ENCODE measurements at places on chromosomes 3 and 15.

DNA sequence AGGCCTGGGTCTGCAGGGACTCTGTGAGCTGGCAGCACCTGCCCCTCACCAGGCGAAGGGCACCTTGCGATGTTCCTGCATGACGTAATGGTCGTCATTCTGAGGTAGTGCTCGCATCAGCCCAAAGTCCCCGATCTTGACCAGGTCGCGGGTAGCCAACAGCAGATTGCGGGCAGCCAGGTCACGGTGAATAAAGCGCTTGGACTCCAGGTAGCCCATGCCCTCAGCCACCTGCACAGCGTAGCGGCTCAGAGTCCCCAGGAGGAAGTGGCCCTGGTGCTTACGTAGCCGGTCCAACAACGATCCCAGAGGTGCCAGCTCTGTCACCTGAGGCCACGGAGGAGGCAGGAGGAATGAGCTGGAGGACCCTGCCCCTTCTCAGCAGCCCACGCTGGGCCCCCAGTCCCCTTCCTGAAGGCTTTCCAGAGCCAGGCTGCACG is 26.3 kb downstream of the TNK2 start:
- no peak for DNase-seq

DNA sequence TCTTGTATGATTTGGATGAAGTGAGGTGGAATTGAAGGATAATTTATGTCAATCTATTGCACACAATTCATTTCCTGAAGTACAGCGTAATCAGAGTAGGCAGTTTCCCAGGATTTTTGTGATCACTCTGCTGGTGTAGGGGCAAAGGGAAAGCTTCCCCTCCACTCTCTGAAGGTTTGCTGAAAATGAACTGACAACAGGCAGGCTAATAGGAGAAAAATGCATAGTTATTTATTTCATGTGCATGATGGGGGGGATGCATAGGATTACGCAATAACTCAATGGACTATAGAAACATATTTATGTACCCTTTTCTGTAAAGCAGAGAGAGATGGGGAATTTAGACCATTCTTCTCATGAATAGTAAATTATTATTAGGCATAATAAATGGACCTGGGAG is 872.9 kb downstream of the NAALADL2 start:
- no peak for DNase-seq

DNA sequence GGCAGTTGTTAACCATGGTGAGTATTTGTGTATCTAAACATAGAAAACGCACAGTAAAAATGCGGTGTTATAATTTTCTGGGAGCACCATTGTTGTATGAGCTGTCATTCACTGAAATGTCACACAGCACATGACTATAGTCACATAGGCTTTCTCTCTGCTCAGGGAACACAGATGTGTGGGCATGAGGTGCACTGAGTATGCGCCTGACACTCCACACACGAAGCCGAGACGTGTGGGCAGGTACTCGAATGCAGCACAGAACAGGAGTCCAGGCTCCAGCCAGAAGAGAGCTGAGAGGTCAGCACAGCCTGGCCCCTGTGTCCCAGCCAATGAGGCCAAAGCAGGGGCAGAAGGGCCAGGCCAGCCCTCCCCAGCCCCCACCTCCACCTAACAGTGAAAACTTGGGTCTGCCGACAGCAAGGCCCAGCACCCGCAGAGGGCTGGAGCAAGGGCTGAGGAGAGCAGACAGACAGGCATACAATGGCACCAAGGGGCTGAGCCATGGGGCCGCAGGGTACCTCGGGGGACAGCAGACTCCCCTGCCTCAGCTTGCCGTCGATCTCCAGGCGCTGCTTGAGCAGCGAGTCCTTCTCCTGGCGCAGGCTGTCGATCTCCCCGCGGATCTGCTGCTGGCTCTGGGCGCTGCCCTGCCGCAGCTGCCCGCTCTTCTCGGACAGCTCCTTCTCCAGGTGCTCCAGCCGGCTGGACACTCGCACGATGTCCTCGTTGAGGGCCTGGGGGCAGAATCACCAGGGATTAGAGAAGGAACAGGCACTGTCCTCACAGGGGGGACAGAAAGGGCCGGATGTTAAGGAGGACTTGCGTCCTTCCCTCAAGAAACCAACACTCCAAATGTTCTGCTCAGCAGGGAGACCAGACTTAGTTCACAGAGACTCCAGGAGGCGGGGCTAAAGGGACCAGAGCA is 24.0 kb downstream of the KIF7 start:
- DNase-seq: no peak

GRCh38 chr15:39125904-39126303 is 455.0 kb upstream of the THBS1 start:
- peak; percentile 19 for DNase-seq

GRCh38 chr3:18772699-18773305 is 347.7 kb upstream of the SATB1 start:
- no peak for DNase-seq

DNA sequence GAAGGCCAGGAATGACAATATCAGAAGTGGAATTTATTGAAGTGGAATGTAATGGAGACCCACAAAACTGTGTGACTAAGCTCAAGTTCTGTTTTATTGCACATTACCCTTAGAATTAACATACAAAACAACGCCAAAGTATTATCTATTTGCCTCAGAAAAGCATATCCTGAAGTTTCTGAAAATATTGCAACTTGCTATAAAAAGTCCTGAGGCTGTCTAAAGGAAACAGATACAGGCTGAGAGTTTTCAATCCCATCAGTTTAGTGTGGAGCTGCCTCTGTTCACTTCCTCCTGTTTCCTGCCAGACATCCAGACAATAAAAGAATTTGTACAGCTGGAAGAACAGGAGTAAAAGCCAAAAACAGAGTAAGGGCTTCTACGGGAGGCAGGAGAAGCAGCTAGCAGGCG is 108.8 kb downstream of the FBN1 start:
- no peak for DNase-seq

DNA sequence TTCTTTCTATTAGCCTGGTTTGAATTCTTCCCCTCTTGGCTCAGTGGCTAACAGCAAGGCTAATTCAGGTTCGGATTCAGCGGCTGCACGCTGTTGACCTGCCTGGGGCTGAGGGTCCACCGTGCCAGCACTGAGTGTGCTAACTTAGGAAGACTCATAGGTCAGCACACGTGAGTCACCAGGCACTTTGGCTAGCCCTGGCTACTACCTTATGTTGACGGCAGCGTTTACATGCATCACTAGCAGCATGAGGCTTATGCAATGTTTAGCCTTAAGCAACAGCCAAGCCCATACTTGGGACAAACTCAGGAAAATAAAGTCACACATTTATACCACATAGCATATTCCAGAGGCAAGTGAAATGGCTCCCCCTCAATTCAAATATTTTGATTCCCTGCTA is 137.7 kb downstream of the RAB11A start:
- DNase-seq: no peak

- DNase-seq: no peak
These were observed 106.0 kb downstream of the TNIK start for GRCh38 chr3:171354049-171354705.

DNA sequence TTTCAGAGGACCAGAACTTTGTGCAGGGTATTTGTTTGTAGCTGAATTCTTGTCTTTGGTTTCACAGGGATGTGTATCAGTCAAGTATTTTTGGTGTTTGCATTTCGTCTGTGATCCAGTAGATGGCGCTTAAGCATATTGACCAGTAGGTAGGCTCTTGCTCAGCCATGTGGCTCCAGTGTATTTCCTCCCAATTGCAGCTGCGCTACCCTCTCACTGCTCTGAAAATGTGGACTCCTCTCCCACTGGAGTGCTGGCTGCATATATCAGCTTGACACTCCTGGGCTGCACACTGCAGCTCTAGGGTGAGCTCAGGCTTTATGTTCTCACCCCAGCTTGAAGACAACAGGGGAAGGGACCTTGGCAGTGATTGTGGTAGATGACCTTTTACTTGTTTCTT is 1264.3 kb upstream of the ALCAM start:
- DNase-seq: no peak

GRCh38 chr3:99878005-99878404 is 60.3 kb downstream of the CMSS1 start:
- DNase-seq: no peak

GRCh38 chr15:34818526-34818925 is 23.2 kb upstream of the ACTC1 start:
- no peak for DNase-seq

DNA sequence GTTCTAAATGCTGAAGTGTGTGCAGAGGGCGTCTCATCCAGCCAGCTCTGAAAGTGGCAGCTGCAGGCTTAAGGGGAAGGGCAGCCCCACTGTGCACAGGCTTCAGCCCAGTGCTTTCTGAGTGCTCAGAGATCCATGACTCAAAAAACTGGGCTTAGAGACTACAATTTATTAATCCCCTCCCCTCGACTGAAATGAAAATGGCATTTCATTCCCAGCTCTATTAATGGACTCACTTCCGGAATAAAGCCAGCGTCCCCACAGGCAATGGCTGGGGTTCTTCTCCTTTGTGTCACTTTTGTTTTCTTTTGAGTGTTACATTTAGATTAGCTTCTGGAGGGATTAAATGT is 55.5 kb upstream of the PLXNA1 start:
- DNase-seq: no peak

DNA sequence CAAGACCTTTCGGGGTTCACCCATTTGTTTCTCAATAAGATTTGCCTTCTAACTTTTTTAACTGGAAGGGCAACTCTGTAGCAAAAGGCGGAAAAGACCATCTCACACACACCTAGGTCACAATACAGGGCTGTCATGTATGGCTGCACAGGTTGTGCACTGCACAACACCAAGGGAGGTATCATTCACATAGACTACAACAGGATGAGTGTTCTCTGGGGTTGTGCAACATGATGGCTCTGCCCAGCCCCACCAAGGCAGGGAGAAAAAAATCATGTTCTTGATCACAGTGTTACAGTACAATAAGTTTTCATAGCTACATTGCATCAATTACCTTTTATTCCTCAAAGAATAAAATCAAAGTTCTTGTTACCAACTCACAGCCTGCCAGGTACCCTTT is 52.8 kb downstream of the ANXA2 start:
- DNase-seq: no peak

DNA sequence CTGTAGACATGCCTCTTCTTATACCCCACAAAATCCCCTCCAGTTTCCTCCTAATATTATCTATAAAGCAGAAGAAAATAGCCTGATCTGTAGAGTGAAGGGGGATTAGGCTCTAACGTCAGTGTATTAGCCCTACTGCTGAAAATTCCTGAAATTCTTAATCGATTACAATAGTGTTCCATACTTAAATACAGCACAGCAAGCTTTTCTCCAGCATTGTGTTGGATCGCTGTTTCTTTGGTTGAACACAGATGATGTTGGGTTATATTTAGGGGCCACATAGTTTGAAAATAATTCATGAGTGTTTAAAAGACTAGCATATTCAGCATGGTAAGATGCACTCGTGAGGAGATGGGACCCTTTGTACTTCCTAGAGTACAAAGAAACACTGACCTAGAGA is 52.5 kb downstream of the PIAS1 start:
- no peak for DNase-seq

DNA sequence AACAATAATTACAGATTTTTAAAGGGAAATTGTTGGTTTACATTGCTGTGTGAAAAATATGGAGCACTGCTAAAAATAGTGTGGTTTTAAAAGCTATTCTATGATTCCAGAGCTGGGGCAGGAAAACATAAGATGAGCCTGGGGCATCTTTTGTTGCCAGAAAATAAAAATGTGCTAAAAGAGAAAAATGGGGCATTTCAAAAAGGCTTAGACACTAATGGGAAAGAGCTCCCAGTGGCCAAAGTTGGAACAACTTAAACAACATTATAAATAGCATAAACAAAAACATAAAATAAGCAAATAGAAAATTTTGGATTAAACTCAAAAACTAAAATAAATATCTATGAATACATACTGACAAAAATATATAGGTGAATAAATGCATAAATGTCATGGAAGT is 478.9 kb downstream of the NLGN1 start:
- no peak for DNase-seq

- no peak for DNase-seq
These were observed 120.5 kb downstream of the LRIG1 start for GRCh38 chr3:66380200-66380932.

- DNase-seq: no peak
These were observed 458.2 kb upstream of the MDFIC2 start for GRCh38 chr3:70770650-70771049.

DNA sequence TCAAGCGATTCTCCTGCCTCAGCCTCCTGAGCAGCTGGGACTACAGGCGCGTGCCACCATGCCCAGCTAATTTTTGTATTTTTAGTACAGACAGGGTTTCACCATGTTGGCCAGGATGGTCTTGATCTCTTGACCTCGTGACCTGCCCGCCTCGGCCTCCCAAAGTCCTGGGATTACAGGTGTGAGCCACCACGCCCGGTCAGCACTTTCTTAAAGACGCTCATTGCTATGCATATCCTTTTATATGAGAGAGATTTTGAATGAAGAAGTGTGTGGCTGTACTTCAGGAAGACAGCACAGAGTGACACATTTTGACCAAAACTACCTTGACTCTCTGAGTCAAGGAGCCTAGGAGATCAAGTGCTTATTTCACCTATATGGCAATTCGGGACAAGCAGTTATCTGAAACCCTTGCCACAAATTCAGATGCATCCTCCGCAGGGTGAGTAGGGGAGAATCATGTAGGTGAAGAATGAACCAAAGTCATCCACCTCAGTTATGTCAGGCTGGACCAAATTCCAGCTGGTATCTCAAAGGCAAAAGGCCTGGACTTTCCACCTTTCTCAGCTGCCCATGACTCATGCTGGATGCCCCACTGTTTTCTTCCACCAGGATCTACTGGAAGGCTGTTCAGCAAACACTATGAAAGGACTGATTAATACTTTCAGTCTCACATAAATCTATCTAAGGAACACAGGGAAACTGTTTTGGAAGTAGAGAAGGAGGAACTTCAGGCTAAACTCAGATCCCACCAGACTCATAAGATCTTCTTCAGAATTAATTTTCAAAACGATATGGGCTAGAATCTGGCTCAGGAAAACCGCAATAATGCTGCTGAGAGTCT is 31.9 kb downstream of the SUSD5 start:
- no peak for DNase-seq

- DNase-seq: no peak
These were observed 302.0 kb downstream of the RYR3 start for GRCh38 chr15:33612721-33613304.

DNA sequence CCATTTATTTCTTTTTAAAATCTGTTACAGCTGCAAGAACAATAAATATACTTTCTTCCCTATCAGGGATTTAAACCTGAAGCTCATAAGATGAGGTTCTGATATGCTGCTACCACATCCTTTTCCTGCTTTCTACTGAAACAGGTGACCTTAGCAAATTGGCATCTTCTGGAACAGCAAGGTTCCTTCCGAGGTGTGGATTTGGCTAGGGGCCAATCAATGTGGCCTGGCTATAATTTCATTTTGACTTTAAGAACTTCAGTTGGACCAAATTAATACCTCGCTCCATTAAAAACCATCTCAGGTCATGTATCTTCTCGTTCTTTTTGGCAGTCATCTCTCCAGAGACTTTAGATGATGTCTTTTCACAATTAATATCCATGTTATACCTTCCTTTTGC is 53.4 kb upstream of the C3orf80 start:
- no peak for DNase-seq

GRCh38 chr3:126664591-126665214 is 9.8 kb upstream of the TXNRD3 start:
- DNase-seq: no peak

GRCh38 chr3:126371096-126371705 is 14.0 kb upstream of the KLF15 start:
- no peak for DNase-seq

- DNase-seq: no peak
These were observed 67.2 kb downstream of the CRTC3 start for GRCh38 chr15:90596943-90597342.

All from immature natural killer cell (primary cell).